Mammary microvascular endothelial cell (primary cell): ENCODE measurements at places on chromosomes 2 and 18. TPM values are rescaled to one million over a fixed set of nuclear protein-coding genes. Genes with fewer than 3 reads are reported as not detected.

ZEB2 gene
- 9.6 and 9.7 TPM in 2 replicates for total RNA-seq

PDE11A gene
- total RNA-seq, result under 0.01 and 0.10 TPM in 2 replicates

NT5C1B gene
- not detected in 2 replicates for total RNA-seq

C2orf69 gene
- 13.3 and 14.1 TPM in 2 replicates for total RNA-seq

CRACDL gene
- 12.0 and 13.3 TPM in 2 replicates for total RNA-seq

SLC30A3 gene
- 2.7 and 3.4 TPM in 2 replicates for total RNA-seq
